ENCODE measurements at places on chromosomes 7 and 10.

DNA sequence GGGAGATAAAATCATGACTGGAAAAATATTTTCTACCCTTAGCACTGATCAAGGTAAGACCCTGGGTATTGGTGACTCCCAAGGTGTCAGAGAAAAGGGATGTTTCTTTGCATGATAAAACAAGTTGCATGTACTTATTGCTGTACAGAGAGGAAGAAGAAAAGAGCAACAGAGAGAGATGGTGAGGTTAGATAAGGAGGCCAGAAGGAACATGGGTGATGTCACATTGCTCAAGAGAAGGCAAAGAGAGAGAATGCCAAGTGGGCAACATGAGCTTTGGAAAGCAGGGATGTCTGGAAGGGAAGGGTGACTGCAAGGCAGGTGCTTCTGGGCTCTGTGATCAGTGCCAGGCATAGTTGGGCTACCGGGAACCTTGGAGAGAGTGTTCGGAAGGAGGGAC, 65.1 kb upstream of the ADARB2 start:
- no peak overlapping the region for H3K4me3 ChIP-seq
- H3K27me3 ChIP-seq: no peaks in the 10 kb centered on the region
- no peaks in the 10 kb centered on the region for H3K36me3 ChIP-seq
- no peak for DNase-seq

GRCh38 chr7:67990003-67990402, 993.4 kb downstream of the TYW1 start:
- DNase-seq: no peak
- no peaks in the 10 kb centered on the region for H3K4me1 ChIP-seq
- H3K4me3 ChIP-seq: no peak overlapping the region
- no peak overlapping the region for H3K27ac ChIP-seq

GRCh38 chr7:14321947-14322346, 332.5 kb upstream of the ETV1 start:
- H3K36me3 ChIP-seq: no peaks in the 10 kb centered on the region
- DNase-seq: no peak
- H3K27ac ChIP-seq: no peak overlapping the region
- no peak overlapping the region for H3K4me3 ChIP-seq
- H3K4me1 ChIP-seq: no peaks in the 10 kb centered on the region

- H3K4me1 ChIP-seq: no peaks in the 10 kb centered on the region
- no peak overlapping the region for H3K4me3 ChIP-seq
- H3K27me3 ChIP-seq: peaks cover 29% of the 10 kb centered on the region
- no peak overlapping the region for H3K27ac ChIP-seq
- no peaks in the 10 kb centered on the region for H3K36me3 ChIP-seq
Measured at GRCh38 chr10:29372920-29373319, 84.0 kb downstream of the LYZL1 start.

- H3K27me3 ChIP-seq: peaks cover 5% of the 10 kb centered on the region
- H3K4me1 ChIP-seq: no peaks in the 10 kb centered on the region
- H3K27ac ChIP-seq: no peak overlapping the region
- no peak overlapping the region for H3K4me3 ChIP-seq
Measured at GRCh38 chr10:132527339-132528063, 10.1 kb upstream of the INPP5A start.

DNA sequence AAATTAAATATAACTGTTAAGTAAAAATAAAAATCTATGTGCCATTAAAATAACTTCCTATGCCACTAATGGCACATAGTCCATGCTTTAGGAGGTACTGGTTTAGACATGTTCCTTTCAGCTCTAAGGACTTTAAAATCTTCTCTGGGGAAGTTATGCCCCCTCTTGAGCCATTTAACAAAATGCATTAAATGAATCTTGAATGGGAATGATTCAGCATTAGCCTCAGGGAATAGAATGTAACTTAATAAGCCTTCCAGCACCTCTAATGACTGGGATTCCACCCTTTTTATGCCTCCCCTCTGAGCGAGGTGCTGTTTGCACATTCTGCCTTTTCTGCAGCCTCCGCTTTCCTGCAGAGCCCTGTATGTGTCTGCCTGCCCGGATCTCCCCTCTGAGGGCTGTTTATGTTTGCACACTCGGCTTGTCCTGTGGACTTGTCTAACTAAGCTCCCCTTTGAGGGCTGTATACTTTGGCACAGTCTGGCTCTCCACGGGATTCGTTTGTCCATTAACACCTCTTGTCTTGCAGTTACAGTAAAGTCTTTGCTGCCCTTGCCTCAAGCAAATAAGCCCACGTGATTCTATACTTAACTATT, 108.4 kb upstream of the HPS1 start:
- no peak for DNase-seq
- no peak overlapping the region for H3K4me3 ChIP-seq
- no peaks in the 10 kb centered on the region for H3K27me3 ChIP-seq
- H3K27ac ChIP-seq: no peak overlapping the region
- no peaks in the 10 kb centered on the region for H3K4me1 ChIP-seq

DNA sequence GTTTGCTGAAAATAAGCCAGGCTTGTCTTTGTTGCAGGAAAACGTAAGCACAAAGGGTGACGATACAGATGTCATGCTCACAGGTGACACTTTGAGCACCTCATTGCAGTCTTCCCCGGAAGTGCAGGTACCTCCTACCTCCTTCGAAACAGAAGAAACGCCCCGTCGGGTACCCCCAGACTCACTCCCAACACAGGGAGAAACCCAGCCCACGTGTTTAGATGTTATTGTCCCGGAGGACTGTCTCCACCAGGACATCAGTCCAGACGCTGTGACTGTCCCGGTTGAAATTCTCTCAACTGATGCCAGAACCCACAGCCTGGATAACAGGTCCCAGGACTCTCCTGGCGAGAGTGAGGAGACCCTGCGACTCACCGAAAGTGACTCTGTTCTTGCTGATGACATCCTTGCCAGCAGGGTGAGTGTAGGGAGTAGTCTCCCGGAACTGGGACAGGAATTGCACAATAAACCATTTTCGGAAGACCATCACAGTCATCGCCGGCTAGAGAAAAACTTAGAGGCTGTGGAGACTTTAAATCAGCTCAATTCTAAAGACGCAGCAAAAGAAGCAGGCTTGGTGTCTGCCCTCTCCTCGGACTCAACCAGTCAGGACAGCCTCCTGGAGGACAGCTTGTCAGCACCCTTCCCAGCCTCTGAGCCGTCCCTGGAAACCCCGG, 18.3 kb upstream of the BHLHA15 start:
- DNase-seq: no peak
- peaks cover 84% of the 10 kb centered on the region for H3K36me3 ChIP-seq
- no peak overlapping the region for H3K4me3 ChIP-seq
- H3K27ac ChIP-seq: no peak overlapping the region
- H3K27me3 ChIP-seq: no peaks in the 10 kb centered on the region
- no peaks in the 10 kb centered on the region for H3K4me1 ChIP-seq

DNA sequence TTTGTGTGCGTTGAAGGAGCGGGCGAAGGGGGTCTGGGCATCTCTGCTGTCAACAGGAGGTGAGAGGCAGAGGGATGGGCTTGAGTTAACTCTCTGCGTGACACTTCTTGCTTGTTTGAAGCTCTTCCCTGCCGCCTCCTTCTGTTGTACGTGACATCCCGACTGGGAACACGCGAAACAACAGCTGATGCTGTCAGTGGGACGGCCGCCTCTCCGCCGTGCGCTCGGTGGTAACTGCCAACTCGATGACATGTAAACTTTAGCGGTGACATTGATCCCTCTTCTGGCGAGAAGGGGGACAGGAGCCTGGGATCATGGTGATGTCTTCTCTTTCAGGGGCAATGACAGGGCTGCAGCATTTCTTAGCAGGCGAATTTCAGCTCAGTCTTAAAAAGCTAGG, 394.5 kb downstream of the TYW1 start:
- DNase-seq: no peak
- no peaks in the 10 kb centered on the region for H3K27me3 ChIP-seq

- H3K4me1 ChIP-seq: no peaks in the 10 kb centered on the region
- no peaks in the 10 kb centered on the region for H3K27me3 ChIP-seq
- DNase-seq: no peak
- no peak overlapping the region for H3K4me3 ChIP-seq
- H3K27ac ChIP-seq: no peak overlapping the region
Measured at GRCh38 chr7:103560136-103560535, 114.1 kb upstream of the SLC26A5 start.

DNA sequence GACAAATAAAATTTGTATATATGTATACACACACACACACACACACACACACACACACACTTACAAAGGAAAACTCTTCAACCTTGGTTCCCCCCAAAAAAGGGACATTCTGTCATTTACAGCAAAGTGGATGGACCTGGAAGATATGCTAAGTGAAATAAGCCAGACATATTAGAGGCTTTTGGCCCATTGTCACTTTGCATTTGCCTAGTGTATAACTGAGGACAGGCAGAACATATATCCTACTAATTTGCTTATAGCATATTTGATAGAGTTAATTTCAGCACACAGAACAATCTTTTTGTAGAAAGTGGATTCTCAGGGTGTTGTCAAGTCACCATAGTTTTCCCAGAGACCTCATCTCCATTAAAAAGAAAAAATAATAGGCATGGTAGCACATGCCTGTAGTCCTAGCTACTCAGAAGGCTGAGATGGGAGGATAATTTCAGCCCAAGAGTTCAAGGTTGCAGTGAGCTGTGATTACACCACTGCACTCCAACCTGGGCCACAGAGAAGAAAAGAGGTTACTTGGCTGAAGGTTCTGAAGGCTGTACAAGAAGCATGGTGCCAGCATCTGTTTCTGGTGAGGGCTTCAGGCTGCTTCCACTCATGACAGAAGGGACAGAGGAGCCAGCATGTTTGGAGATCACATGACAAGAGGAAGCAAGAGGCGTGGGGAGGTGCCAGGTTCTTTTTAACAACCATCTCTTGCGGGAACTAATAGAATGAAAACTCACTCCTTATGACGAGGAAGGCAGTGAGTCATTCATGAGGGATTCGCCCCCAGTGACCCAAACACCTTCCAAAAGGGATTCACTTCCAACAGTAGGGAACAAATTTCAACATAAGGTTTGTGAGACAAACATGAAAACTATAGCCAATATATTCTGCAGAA, 135.6 kb downstream of the TMEM168 start:
- no peaks in the 10 kb centered on the region for H3K36me3 ChIP-seq
- H3K27ac ChIP-seq: no peak overlapping the region
- H3K4me1 ChIP-seq: no peaks in the 10 kb centered on the region
- no peak for DNase-seq

DNA sequence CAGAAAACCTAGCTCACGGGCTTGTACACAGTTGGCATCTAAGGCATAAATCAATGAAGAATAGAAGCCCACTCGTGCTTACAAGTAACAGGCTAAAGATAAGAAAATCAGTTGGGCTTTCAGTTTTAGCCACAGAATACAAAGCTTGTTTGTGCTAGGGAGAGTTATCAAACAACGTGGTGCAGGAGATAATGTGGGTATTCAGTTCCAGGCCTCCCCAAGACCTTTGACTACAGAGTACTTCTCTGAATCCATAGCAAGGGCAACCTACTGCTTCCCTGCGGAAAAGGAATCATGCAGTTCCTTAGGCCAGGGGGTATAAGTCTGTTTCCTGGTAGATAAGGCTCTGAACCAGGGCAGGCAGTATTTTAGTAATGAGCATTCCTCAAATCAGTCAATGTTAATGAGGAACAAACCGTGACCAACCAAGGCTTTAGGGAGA, 219.5 kb upstream of the CSTF2T start:
- no peaks in the 10 kb centered on the region for H3K27me3 ChIP-seq
- no peak overlapping the region for H3K27ac ChIP-seq
- no peak for DNase-seq
- H3K36me3 ChIP-seq: no peaks in the 10 kb centered on the region
- H3K4me3 ChIP-seq: no peak overlapping the region

GRCh38 chr10:11237571-11237970, 219.9 kb downstream of the CELF2 start:
- no peaks in the 10 kb centered on the region for H3K27me3 ChIP-seq
- no peaks in the 10 kb centered on the region for H3K36me3 ChIP-seq
- H3K4me3 ChIP-seq: no peak overlapping the region
- no peak overlapping the region for H3K27ac ChIP-seq
- no peak for DNase-seq

Measured in tibial artery (tissue), 4 donors.